ENCODE measurements at places on chromosomes 1 and 21. TPM values are rescaled to one million over a fixed set of nuclear protein-coding genes. Genes with fewer than 3 reads are reported as not detected.

DNA sequence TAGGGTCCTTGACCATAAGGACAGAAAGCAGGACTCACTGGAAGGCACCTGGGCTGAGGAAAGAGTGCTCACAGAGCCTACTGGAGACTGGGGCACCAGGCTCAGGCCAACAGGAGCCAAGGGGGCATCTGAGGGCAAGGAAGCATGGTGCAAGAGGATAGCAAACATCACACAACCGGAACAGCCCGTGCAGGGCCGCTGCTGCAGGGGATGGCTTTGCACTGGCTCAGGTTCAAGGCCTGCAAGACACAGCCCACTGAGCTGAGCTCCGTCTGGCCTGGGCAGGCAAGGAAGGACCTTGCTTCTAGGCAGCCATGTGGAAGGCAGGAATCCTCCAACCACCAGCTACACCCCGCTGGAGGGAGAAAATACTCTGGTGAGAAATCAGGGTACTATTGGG lies 59.8 kb upstream of the KIF26B start:
- DNase-seq, result no peak

- DNase-seq, result no peak
Observed at GRCh38 chr1:169132512-169133227, 26.2 kb downstream of the ATP1B1 start.

GPR161 gene
- total RNA-seq, result 0.59 TPM

DNA sequence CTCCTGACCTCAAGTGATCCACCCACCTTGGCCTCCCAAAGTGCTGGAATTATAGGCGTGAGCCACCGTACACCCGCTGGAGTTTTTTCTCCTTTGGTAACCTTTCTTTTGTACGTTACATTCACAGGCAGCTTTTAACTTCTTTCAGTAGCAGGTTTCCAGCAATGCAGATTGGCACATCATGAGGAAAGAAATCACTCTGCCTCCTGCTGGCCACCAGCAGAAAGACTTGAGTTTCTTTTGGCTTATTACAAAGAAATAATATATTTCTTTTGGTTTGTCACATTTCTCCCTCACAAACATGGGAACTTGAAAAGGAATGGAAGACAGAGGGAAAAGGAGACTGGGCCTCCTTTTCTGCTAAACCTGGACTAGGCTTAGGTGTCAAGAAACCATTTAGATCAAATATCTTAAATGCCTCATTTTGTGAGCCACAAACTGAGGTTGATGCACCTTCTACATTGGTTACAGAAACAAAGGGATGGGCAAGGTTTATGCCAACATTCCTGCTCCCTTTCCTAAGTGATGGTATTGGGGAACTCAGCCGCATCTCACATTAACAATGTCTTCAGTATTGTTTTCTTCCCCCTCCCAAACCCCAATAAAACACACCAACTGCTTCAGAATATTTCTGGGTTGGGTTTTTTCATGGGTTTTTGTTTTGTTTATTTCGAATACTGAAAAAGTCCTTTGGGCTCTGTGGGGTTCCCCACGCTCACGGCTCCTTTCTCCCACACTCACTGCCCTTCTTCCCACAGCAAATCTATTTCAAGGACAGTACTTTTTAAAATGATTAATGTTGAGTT lies 7.7 kb downstream of the ENSA start:
- peak; percentile 77 for DNase-seq

DNA sequence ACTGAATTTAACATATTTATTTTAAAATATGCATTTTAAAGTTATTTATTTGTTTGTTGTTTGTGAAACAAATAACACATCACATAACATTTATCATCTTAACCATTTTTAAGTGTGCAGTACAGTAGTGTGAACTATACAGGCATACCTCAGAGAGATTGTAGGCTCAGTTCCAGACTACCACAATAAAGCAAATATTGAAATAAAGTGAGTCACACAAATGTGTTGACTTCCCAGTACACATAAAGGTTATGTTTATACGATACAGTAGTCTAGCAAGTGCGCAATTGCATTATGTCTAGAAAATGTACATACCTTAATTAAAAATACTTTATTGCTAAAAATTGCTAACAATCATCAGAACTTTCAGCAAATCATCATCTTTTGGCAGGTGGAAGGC lies 739.4 kb upstream of the ADGRL4 start:
- DNase-seq, result no peak
